Stimulated activated CD8-positive, alpha-beta memory T cell treated with anti-CD3 and anti-CD28 coated beads, Interleukin-4, amount 100 ng/mL, for 4 hours (primary cell): ENCODE measurements at places on chromosomes 5 and 9.

DNA sequence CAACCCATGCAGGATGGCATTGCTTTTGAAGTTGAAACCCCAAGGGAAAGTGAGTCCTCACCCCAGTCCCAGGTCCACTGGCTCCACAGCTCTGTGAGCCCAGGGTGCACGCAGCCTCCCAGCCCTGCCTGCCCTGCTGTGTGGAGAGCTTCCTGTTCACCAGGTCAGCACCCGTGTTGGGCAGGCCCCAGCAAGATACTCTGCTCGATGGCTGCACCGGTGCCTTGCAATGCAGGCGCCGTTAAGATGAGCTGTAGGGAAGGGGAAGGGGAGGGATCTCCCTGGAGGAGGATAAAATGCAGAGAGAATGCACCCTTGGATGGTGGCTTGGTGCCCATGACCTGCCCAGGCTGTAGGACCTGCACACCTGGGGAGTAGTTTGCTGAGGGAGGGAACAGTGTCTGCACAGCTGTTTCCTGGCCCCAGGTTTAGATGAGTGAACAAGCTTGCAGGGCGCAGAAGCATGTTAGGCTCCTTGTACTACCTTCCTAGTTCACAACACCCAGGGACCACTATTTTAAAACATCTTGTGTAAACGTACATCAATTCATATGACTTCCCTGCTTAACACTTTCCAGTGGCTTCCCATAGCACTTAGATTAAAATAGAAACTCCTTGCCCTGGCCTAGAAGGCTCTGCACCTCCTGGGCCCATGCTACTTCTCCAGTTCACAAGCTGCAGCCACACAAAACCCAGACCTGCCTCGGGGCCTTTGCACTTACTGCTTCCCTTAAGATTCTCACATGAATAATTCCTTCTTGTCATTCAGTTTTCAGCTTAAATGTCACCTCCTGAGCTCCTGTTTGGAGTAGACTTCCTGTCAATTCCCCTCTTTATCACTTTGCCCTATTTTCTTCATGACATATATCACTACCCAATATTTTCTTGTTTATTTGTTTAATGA, 19.6 kb downstream of the FAT2 start:
- no peak for DNase-seq

GRCh38 chr5:38913714-38914113, 67.9 kb downstream of the OSMR start:
- DNase-seq, result no peak

GRCh38 chr5:173302546-173303155, 25.6 kb downstream of the STC2 start:
- DNase-seq, result no peak

DNA sequence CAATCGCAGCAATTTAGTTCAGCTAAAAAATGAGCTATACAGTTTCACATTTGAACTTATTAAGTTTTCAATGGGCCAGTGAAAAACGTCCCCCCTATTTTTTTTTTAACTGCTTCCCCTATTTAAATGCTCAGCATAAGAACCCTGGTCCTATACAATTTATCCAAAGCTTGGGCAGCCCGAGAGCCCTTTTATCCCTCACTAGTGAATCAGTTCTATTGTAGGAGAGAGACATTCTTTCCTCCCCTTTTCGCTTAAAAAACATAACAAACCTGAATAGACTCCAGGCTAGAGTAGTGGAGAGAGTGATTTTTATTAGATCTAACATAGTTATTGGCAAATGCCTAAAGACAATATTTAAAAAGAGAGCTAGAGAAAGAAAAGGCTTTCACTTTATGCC, 1.4 kb downstream of the LIX1 start:
- DNase-seq, result no peak

DNA sequence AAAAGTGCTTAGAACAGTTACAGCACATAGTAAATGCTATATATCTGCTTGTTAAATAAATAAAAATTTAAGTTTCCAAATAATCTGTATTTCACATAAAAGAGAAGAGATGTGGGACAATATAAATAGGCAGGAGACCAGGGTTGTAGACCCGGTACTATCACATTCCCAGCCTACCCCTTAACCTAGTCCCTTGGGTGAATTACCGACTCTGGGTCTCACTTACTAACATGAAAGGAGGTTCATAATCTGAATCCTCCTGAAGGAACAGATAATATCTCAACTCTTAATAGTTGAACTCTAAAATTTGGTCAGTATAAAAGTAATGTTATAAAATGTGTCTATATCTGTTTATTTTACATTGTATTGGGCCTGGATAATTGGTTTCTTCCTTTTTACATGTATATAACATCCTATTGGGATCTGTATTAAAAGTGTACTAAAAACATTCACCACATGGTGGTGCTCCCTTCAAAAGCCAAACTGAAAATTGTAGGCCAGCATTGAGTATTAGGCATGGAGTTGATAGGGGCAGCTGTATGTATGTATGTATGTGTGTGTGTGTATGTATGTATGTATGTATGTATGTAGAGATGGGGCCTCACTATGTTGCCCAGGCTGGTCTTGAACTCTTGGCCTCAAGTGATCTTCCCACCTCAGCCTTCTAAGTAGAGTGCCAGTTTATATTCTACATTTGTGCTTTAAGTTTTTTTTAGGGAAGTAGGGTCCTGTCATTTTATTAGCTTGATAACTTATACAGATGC, 64.2 kb upstream of the ABL1 start:
- no peak for DNase-seq

GRCh38 chr5:75262271-75262670, 25.6 kb upstream of the ANKRD31 start:
- no peak for DNase-seq

DNA sequence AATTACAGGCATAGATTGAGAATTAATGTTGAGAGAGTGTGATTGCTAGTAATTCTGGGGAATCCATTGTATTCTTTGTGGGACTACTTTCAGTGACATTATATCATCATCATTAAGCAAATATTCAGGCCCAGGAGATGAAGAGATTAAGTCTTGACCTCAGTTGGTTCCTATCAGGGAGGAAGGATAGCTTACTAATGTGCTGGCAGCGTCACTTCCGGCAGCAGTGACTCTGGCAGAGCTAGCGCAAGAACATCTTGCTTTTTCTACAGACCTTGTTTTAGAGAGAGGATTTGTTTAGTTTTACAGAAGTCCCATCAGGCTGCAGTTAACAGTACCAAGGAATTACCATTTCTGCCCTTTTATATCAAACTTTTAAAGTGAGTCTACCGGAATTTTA, 20.3 kb downstream of the OSTF1 start:
- DNase-seq, result no peak

DNA sequence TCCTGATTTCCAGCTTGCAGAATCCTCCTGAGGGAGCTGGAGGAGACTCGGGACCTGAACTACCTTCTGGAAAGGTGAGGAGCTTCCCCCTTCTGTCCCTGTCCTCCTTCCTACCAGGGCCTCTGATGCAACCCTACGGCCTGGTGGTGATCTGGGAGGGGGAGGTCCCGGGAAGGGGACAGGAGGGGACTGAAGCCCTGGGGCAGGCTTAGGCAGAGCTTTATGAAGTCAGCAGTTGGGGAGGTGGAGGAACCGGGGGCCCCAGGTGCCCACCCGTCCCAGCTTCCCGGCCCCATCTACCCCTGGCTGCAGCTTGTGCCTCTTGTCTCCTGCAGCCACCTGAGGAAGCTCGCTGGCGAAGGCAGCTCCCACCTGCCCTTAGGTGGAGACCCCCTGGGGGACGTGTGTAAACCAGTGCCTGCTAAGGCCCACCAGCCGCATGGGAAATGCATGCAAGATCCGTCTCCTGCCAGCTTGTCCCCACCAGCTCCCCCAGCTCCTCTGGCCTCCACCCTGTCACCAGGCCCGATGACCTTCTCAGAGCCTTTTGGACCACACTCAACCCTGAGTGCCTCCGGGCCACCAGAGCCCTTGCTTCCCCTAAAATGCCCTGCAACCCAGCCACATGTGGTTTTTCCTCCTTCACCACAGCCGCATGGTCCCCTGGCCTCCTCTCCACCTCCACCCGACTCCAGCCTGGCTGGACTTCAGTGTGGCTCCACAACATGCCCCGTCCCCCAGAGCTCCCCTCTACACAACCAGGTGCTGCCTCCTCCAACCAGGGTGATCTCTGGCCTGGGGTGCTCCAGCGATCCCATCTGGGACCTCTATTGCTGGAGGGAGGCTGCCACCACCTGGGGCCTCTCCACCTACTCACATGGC, 2.1 kb downstream of the SPATA31E1 start:
- DNase-seq, result no peak
